ENCODE measurements at places on chromosomes 5 and 9. TPM values are rescaled to one million over a fixed set of nuclear protein-coding genes. Genes with fewer than 3 reads are reported as not detected.

Gene SH3PXD2B
- 74.1 TPM for total RNA-seq

Gene RPL37
- 1,272 TPM for total RNA-seq

- DNase-seq, result no peak
Observed at GRCh38 chr5:16529306-16529705, 63.7 kb upstream of the ZNF622 start.

GRCh38 chr9:131379056-131379455 lies 14.8 kb upstream of the PRRC2B start:
- no peak for DNase-seq

DNA sequence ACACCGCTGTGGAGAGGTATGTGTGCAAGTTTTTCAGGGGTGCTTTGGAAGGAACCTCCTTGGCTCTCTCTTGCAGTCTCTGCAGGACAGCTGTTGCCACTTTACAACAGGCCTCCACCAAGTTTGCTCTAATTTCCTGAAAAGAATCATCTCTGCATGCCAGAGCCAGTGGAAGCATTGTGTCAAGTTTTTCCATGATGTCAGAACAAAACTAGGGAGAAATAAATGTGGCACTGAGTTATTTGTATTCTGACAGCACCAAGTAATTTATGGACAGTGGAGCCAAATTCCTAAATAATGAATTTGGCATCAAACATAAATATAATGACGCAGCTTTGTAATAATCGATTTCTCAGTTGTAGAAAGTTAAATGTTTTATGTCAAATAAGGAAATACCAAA lies 146.9 kb downstream of the KIAA0825 start:
- DNase-seq, result no peak

DNA sequence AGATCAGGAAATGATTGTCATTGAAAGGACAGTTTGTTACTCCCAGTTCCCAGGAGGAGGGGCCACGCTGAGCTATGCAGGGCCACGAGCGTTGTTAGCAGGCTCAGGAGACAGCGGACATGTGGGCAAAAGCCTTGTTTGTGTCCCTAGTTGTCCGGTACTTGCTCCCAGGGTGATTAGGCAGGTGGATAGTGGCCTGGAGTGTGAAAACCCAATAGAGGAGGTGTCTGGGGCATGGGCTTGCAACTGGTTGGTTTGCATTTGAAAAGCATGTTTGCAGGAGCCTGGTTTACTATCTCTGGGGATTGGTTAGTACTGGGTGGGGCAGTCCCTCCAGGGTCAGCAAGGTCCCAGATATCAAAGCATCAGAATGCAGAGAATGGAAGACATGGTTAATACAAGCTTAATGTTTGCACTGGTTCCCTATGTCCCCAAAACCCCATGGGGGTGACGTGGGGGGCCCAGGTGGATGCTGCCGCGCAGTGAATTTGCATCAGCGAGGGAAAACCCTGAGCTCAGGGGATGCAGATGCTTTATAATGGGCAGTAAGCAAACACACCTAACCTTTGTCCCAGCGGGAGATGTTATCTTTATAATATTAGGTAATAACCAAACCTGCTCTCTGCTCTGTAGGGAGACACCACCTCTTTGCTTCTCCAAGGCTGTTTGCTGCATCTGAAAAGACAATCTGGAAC lies 39.7 kb downstream of the ROPN1L start:
- DNase-seq, result no peak
